ENCODE measurements at places on chromosomes 13 and 19.

DNA sequence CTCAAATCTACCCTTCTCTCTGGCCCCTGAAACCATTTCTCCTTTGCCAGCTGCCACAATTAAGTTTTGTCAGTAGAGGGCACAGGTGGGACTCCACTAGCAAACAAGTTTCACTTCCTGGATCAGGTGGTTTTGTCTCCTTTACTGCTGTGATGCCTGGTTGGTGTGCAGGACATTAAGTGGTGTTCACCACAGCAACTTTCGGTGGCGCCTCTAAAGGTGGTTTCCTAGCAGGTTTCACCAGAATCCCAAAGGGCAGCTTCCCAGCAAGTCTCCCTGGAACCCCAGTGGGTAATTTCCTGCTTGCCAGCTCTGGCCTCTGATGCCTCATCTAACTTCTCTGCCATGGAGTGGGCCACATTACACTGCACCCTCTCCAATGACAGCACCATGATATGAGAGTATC is 16.6 kb downstream of the MED4 start:
- DNase-seq: no peak

DNA sequence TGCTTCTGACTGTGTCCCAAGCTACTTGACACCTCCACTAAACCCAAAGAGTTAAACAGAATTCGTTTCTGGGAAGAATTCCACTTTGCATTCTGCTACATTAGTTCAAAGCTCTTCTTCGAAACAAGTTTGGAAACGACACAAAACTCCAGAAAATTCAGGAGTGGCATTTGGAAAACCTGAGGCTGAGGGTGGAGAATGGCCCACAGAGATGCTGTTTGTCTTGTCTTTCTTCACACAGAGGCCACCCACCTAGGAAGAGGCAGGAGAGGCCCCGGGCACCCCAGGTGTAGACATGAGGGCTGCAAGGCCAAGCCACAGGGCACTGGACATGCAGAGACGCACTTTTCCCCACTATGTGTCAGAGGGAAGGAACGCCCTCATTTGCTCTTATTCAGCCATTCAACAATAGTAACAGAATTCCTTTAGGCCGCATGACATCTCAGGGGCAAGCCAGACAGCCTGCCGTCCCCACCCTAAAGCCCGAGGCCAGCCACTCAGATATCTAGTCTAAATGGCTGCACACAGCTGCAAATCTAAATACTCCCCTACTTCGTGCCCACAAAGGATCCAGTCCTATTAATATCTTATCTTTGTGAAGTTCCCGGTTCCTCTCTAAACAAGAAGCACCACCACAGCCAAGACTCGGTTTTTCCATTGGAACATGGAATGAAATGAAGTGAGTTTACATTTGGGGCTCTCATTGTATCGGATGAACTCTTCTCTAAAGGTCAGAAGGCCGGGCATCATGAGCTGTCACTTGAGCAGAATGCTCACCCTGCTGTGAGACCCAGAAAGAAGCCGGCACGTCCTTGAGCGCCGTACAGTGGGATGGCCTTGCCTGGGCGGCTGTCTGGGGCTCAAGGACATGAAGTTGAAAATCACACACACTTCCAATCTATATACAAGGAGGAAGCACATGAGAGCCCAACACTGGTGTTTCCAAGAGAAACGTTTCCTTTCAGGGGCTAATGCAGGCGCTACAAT is 19.8 kb downstream of the COL4A1 start:
- DNase-seq: no peak

DNA sequence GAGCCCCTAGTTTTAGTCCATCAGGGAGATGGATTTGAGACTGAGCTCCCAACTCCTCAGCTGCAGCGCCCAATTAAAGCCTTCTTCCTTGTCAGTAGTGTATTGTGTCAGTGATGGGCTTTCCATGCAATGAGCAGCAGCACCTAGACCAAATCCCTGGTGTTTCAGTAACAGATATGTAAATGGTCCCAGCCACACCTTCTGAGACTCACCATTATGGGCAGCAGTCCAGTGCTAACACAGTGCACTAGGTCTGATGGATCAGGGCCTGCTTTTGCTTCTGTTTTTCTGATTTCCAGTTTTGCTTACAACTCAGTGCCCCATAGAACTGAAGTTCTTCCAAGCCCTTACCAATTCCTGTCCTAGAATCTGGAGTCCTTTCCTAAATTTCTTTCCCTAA is 41.8 kb upstream of the MIR17HG start:
- DNase-seq: no peak

DNA sequence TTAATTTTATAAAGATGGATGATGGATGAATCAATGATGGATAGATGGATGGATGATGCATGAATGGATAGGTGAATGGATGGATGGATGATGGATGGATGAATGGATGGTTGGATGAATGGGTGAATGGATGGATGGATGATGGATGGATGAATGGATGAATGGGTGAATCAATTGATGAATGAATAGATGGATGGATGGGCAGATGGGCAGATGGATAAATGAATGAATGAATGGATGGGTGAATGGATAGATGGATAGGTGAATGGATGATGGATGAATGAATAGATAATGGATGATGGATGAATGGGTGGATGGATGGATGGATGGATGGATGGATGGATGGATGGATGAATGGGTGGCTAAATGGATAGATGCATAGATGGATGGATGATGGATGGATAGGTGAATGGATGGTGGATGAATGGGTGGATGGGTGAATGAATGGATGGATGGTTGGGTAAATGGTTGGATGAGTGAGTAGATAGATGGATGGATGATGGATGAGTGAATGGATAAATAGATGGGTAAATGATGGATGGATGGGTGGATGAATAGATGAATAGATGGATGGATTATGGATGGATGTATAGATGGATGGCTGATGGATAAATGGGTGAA is 12.8 kb downstream of the ZNF579 start:
- no peak for DNase-seq

GRCh38 chr13:25192489-25192888 is 20.4 kb upstream of the AMER2 start:
- DNase-seq: no peak

DNA sequence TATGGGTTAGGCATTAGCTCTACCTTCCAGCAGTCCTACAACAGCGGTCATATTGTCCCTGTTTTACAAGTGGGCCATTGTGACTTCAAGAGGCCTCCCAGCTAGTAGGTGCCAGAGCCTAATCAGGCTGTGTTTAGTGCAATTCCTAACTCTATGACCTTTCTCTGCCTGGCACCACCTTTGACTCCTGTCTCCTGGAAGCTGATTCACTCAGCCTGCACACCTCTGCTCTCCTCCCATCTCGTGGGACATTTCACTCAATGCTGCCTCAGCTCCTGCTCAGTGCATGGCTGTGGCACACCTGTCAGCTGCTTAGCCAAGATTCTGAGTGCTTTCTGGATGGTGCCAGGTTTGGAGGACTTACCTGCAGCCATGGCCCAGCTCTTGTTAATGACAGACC is 9.5 kb upstream of the GJB6 start:
- no peak for DNase-seq

- DNase-seq: no peak
Observed at GRCh38 chr19:7930765-7931164, 4.8 kb upstream of the CTXN1 start.

Measured in fibroblast of skin of abdomen (primary cell).